ENCODE measurements at places on chromosomes 12 and 14. TPM values are rescaled to one million over a fixed set of nuclear protein-coding genes. Genes with fewer than 3 reads are reported as not detected.
A peak's percentile ranks its signal among the peaks of the same experiment; 100 is the strongest.

GRCh38 chr14:61178226-61179060 lies 102.7 kb downstream of the TMEM30B start:
- DNase-seq, result peak; percentile 99

GRCh38 chr12:24223926-24224325 lies 274.5 kb upstream of the SOX5 start:
- DNase-seq, result no peak

FGF23 gene
- total RNA-seq, result not detected

CALM1 gene
- total RNA-seq, result 291 TPM

DNA sequence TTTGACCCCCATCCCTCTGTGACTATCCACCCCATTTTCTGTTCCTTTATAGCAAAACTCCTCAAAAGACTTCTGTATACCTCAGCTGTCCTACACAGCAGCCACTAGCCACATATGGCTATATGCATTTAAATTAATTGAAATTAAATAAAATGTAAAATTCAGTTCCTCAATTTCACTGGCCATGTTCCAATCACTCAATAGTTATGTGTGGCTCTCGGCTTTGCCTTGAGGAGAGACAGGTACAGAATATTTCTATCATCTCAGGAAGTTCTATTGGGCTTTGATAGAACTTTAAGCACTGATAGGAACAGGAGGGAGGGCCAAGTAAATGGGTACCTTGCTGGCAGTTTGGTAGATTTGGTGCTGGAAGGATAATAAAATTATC lies 280.3 kb upstream of the AMIGO2 start:
- DNase-seq, result no peak

HNF1A gene
- not detected for total RNA-seq

DNA sequence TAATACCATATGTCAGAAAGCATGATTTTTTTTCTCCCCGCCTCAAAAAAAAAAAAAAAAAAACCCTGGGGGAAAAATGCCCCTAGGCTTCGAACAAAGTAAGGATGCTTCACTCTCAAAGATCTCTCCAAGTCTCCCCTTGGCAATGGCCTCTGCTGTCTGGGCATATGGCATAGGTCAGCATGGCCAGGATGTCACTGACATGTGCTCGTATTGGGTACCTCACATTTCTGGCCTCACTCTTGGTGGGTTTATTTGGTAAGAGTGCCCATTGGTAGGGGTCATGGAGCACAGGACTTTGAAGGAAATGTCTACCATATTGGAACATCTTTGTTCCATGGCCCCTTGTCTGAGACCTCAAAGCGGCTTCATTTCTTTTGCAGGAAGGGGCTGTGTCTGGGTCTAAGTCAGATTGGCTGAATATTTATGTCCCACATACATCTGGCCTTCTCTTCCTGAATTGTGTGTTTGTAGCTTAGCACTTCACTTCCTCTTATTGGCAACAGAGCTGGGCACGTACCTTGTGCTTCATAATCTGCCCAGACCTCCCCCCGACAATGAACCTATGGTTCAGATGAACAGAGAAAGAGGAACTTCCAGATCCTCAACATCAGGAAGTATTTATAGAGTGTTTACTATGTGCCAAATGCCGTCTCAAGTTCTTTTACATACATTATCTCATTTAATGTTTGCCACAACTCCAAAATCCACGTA lies 36.3 kb upstream of the OAS1 start:
- no peak for DNase-seq

DNA sequence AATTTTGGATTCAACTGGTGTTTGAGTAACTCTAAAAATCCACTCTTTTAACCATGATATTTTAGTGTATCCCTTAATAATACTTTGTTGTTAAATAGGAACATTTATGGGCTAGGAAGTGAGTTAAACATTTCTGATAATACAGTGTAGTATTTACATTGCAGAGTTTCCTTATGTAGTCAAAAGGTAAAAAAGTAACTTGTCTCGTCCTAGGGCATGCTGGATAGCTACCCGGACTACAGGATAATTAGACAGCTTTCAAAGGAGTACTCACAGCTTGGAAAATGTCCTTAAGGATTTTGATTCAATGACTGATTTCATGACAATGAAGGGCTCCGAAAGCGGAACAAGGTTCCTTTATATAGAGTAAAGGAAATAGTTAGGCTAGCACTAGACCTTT lies 14.5 kb upstream of the KITLG start:
- no peak for DNase-seq

NPFF gene
- total RNA-seq, result not detected

IL22 gene
- not detected for total RNA-seq

DNA sequence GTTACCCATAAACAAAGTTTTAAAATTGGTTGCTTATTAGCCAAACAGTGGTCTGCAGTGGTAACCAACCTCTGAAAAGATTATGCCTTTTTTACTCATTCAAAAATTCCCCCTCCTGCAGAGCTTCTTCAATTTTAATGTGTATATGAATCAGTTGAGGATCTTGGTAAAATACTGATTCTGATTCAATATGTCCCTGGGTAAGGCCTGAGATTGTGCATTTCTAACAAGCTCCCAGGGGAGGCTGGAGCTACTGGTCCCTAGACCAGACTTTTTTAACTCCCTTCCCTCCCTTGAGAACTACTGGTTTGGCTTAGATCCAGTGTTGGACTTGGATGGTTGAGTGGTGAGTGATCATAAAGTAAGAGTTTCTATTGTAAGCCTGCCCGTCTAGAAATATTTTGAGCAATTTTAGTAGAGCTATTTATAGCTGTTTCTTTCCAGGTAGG lies 90.2 kb downstream of the FUT8 start:
- DNase-seq, result peak; percentile 89

DNA sequence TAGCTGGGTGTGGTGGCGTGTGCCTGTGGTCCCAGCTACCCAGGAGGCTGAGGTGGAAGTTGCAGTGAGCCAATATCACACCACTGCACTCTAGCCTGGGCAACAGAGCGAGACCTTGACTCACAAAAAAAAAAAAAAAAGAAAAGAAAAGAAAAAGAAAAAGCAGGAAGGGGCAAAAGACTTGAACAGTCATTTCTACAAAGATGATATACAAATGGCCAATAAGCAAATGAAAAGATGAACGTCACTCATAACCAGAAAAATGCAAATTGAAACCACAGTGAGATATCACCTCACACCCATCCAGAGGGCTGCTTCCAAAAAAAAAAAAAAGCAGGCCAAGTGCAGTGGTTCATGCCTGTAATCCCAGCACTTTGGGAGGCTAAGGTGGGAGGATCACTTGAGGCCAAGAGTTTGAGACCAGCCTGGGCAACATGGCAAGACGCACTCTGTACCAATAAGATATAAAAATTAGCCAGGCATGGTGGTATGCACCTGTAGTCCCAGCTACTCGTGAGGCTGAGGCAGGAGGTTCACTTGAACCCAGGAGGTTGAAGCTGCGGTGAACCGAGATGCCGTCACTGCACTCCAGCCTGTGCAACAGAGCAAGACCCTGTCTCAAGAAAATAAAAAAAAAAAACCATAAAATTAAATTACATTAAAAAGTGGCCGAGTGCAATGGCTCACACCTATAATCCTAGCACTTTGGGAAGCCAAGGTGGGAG lies 20.5 kb downstream of the UBC start:
- no peak for DNase-seq

DNA sequence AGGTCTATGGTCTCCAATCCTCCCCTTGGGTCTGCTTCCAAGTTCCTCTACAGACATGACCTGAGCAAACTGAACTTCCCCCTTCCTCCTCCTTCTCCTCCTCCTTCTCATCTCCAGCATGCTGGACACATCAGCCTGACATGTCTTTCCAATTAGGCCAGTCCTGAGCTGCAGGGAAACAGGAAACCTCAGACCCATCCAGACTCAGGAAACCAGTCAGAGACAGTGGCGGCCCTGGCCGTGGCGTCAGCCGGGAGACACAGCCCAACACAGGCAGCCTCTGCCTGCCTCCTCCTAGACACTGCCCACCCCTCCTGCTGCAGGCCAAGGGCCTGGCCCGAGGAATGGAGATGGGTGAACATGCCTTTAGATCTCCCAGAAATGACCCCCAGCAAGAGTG lies 468.8 kb downstream of the BCL11B start:
- DNase-seq, result no peak

DHRS4 gene
- total RNA-seq, result 25.4 TPM

- DNase-seq, result peak; percentile 90
Measured at GRCh38 chr12:2958432-2959191, 585 bp upstream of the TEAD4 start.

- no peak for DNase-seq
Measured at GRCh38 chr14:95063391-95063790, 93.9 kb downstream of the DICER1 start.

GRCh38 chr12:95634622-95635621 lies 83.6 kb upstream of the USP44 start:
- peak; percentile 82 for DNase-seq

DNA sequence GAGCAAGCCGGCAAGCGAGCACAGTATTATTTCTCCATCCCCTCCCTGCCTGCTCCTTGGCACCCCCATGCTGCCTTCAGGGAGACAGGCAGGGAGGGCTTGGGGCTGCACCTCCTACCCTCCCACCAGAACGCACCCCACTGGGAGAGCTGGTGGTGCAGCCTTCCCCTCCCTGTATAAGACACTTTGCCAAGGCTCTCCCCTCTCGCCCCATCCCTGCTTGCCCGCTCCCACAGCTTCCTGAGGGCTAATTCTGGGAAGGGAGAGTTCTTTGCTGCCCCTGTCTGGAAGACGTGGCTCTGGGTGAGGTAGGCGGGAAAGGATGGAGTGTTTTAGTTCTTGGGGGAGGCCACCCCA lies 3.9 kb upstream of the NXPH4 start:
- DNase-seq, result no peak

FAIM2 gene
- 0.49 TPM for total RNA-seq

DNA sequence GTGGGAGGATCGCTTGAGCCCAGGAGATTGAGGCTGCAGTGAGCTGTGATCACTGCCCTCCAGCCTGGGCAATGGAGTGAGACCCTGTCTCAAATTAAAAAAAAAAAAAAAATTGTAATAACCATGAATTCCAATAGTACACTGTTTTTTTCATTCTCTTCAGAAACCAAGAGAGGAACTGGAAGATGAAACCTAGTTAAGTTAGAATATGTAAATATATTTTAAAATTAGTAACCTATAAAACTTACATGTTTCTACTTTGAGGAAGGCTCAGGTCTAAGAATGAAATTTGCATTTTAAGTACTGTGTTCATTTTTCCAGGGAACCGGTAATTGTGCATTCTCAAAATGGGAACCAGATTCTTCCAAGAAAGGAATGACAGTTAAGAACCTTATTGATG lies 18.8 kb downstream of the KNTC1 start:
- DNase-seq, result no peak

SDR9C7 gene
- total RNA-seq, result not detected

DNA sequence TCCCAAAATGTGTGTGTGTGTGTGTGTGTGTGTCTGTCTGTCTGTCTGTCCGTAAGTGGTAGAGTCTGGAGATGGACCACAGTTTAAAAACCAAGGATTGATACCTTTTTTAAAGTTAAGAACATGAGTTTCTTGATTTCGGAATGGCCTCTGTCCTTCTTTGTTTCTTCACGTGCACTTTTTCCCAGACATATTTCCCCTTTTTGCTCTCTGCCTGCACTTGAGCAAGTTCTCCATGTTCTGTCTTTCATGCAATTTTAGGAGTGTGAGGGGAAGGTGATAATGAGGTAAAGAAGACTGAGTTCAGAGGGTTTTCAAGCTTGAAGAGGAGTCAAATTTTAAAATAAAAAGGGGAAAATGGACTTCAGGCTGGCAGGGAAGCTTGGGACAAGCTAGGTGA lies 12.7 kb downstream of the OLR1 start:
- DNase-seq, result no peak

DNA sequence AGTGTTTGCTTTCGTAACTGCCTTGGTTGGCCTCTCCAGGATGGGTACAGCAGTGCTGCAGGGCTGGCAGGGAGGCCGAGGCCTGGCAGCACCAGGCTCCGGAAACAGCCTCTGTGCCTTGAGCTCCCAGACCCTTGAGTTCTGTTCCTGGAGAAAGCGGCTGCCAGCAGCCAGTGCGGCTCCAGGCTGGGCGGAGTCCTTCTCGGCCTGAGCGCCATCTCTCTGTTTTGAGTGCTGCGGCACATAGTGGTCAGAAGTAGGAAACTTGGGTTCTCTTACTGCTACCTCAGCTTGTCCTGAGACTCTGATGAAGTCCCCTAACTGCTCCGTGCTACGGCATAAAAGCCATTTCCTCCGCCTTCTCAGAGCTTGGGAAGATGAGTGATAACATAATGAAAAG lies 65.9 kb downstream of the KCNA1 start:
- DNase-seq, result peak; percentile 15

CD163 gene
- total RNA-seq, result not detected

- DNase-seq, result no peak
Measured at GRCh38 chr14:68099495-68100045, 280.0 kb downstream of the RAD51B start.

- no peak for DNase-seq
Measured at GRCh38 chr12:6231359-6232268, 31.4 kb downstream of the CD9 start.

- DNase-seq, result no peak
Measured at GRCh38 chr14:100652744-100653143, 65.5 kb upstream of the BEGAIN start.

GRCh38 chr12:46164186-46164761 lies 104.6 kb downstream of the SLC38A1 start:
- DNase-seq, result no peak

- DNase-seq, result no peak
Measured at GRCh38 chr12:130879212-130879686, 7.4 kb downstream of the RAN start.

- peak; percentile 43 for DNase-seq
Measured at GRCh38 chr14:69921052-69921451, 41.8 kb downstream of the SMOC1 start.

TMEM229B gene
- 21.5 TPM for total RNA-seq

PPM1H gene
- total RNA-seq, result 5.2 TPM

CCND2 gene
- not detected for total RNA-seq

GRCh38 chr12:16159571-16159970 lies 117.9 kb downstream of the SLC15A5 start:
- no peak for DNase-seq

EEF1AKMT3 gene
- total RNA-seq, result 8.9 TPM

- DNase-seq, result peak; percentile 41
Measured at GRCh38 chr14:90368946-90369721, 27.7 kb upstream of the CALM1 start.

ZBTB1 gene
- total RNA-seq, result 51.4 TPM

DNA sequence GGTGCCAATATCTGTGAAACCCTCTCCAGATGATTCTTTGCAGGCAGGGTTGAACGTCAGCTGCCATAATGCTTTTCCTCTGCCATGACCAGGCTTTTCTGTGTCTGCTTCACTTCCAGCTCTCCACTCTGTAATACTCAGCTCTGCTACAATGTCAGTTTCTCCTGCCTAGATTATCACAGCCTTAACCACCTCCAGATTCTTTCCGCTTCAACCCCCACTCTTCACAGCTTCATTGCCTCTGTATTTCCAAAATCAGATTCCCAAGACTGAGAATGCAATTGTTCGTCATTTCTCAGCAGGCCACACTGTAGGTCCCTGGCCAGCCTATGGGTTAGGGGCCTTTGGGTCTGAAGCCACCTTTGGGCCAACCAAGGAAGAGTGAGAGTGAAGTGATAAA lies 73.7 kb upstream of the SCN8A start:
- DNase-seq, result no peak

- DNase-seq, result peak; percentile 98
Measured at GRCh38 chr14:74980731-74981461, 21.8 kb upstream of the EIF2B2 start.

- no peak for DNase-seq
Measured at GRCh38 chr12:42447371-42447786, 121.4 kb downstream of the PPHLN1 start.

All from M059J (cell line).